SK-MEL-5 (cell line): ENCODE measurements at places on chromosomes 12 and 14.

- no peak for DNase-seq
Measured at GRCh38 chr14:96254687-96255086, 1.3 kb upstream of the BDKRB1 start.

GRCh38 chr14:63237791-63238190 is 33.5 kb downstream of the RHOJ start:
- DNase-seq, result no peak

DNA sequence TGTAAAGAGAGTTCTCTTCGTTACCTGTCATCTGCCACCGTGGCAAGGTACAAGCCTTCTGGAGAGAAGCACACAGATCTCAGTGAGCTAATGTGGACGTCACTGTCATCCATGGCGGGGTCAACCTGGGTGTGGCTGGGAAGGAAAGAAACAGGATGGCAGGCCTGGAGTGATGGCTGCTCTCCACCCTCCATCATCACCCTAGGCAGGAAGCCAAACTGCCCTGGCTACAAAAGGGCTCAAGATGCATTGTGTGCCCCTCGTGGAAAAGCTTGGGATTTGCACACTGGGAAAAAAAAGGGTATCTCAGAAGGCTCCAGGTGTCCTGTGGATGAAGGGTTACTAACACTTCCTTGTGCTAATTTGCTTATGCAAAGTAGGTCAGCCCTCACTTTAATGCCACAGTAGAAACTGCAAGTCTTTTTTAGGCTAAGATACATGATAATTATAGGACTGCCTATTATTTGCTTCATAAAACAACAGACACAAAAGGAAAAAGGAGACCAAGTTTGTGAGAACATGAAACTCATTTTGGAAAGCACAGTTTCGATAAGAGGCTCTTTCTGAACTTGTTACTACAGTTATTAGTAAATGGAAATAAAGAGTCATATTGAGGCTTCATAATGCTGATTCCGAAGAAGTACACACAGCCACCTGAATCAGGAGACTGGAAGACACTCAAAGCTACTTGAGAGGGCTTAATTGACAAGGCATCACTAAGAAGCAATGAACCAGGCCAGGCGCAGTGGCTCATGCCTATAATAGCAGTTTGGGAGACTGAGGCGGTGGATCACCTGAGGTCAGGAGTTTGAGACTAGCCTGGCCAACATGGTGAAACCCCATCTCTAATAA is 18.9 kb downstream of the RFC5 start:
- peak; percentile 61 for DNase-seq

DNA sequence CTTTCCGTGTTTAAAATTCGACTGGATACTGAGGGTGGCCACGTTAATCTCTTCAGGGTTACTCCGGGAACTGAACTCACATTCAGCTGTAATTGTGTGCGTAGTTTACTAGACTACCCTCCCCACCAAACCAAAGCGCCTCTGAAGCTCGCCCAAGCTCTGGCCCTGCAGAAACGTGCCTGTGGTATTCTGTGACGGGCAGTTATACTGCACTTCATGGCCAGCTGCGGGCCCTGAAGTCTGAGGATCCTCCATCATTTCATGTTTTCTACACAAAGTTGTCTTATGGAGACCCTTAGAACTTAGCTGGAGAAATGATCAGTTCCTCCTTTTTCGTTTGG is 688 bp downstream of the ZNF26 start:
- DNase-seq, result no peak

DNA sequence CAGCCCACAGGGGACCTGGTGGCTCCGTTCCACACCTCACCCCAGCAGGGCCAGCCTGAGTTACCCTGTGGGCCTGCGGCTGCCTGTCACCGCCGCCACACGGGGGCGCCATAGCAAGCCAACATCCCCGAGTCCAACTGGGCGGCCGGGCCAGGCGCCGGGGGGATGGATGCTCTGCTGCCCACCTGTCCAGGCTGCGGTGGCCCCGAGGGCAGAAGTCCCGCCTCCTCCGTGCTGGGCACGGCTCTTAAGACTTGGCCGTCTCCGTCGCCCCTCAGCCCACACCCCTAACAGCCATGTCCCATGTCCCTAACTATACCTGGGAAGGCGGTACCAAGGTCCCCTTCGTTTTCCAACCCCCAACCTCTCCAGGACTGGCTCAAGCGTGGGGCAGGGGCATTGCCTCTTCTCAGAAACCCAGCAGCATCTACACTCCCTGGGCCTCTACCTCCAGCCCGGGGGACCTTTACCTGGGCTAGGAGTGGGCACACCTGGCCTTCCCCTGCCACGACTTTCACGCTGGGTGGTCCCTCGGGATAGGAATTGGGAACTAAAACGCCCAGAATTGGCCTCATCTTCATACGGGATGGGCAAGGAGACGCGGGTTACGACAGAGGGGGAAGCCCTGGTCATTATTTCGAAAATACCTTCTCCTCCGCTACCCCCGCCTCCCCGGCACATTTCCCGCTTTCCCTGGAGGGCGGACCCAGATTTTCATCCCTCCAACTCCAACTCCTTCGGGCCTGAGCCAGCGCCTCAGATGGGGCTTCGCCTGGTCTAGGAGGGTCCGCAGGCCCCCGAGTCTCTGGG is 1.1 kb upstream of the CYP46A1 start:
- DNase-seq, result peak; percentile 77

DNA sequence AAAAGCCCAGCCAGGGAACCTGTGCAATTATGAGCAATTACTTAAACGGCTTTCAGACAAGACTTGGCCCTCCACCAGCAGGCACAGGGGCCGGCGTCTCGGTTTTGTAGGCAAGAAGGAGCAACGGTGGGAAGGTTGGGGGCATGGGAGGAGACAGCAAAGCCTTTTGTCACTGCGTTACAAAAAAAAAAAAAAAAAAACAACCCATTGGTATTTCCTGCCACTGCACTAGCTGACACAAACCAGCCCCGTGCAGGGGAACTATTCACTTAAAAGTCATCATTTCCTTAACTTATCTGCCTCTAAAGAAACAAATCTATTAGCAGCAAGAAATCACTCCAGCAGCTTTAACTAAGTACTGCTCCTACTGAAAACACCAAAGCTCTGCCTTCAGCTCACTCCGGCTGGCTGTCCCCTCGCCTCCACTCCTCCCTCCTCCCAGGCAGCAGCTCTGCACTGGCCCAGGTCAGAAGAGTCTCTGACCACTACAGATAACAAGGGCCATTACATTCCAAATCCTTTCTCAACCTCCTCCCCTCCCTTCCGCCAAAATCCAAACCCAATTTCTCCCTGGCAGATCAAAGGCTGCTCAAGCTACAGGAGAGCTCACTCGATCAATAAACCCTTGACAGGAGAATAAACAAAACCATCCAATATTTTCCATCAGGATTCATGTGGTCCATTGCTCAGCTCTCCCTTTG is 105.2 kb upstream of the CDKN3 start:
- DNase-seq, result no peak

GRCh38 chr12:118850244-118850825 is 131.0 kb upstream of the SRRM4 start:
- peak; percentile 73 for DNase-seq

- peak; percentile 13 for DNase-seq
Measured at GRCh38 chr12:51779876-51780275, 68.6 kb downstream of the FIGNL2 start.

DNA sequence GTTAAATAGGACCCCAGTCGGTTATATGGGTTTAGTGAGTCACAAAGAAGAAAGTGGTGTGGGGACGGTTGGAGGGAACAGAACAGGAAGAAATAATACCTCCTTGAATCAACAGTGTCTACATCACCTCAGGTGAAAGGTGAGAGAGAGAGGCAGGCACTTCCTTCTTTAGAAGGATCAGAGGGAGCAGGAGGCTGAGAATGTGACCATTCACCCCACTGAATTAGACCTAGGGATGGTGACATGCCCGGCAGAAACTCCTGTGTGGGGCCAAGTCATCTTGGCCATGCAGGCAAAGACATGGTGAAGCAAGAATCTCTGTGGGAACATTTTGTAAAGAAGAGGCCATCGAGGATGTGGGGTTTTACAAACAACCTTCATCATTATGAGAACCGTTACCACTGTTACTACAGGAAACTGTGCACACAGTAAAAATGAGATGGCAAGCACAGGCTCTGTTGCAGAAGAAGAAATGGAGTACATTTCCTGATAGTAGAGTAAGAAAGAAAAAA is 1196.9 kb downstream of the VRK1 start:
- DNase-seq, result no peak

- no peak for DNase-seq
Measured at GRCh38 chr12:53201177-53201541, 5.9 kb downstream of the ITGB7 start.

DNA sequence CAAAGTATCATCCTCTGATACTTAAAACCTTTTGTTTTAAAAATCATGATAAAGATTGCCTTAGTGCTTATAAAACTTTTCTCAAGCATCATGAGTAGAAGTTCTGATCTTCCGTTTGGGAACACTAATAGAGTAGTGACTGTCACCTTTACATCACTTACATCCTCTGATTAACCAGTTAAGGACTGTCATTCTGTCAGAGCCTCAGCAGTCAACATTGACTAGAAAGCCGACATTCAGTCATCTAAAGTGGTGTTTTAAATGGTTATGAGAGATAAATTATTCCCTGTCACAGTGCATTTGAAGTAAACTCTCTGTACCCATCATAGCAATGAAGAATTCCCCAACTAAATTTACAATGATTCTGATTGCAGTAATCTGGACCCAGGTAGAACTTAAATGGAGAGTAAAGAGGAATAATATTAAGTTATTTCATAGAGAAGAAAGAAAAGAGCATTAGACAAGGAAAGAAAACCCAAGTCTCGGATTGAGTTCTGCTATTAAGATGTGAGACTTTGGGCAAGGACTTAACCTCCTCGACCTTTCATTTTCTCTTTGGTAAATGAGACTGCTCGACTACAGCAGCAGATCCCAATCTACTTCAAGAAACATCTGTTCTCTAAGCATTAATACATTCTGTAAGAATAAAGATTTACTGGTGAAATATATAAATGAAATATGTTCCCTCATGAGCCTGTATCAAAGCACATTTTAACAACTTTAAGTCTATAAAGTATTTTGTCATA is 563.9 kb upstream of the LMO3 start:
- DNase-seq, result no peak

GRCh38 chr12:22709292-22709691 is 84.3 kb downstream of the ETNK1 start:
- DNase-seq, result peak; percentile 74

- DNase-seq, result no peak
Measured at GRCh38 chr12:73266206-73266605, 994.0 kb downstream of the TRHDE start.

GRCh38 chr14:44941591-44941990 is 20.2 kb downstream of the KLHL28 start:
- no peak for DNase-seq

DNA sequence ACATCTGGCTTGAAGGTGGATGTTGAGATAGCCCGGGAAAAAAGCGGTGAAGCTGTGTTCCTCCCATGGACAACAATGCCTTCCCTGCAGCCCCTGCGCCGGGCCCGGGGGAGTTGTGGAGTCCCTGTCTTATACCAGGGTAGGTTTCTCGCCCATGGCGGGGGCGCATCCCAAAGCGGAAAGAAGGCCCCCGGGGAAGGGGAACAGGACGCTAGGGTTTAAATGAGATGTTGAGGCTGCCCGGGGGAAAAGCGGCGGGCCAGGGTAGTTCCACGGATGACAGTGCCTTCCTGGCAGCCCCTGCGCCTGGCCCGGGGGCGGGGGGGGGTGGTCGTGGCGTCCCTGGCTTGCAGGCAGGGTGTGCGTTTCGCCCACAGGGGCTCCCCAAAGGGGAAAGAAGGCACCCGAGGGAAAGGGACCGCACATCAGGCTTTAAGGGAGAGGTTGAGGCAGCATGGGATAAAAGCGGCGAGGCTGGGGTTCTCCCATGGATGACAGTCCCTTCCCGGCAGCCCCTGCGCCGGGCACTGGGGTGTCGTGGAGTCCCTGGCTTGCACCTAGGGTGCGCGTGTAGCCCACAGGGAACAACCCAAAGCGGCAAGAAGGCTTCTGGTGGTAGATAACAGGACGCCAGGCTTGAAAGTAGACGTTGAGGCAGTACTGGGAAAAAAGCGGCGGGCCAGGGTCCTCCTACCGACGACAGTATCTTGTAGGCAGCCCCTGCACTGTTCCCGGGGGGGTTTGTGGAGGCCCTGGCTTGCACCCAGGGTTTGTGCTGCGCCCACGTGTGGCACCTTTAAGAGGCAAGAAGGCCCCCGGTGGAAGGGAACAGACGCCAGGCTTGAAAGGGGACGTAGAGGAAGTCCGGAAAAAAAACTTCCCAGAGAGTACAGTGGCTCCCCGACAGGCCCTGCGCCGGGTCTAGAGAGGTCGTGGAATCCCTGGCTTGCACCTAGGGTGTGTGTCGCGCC is 160.8 kb upstream of the ALG10B start:
- DNase-seq, result no peak

DNA sequence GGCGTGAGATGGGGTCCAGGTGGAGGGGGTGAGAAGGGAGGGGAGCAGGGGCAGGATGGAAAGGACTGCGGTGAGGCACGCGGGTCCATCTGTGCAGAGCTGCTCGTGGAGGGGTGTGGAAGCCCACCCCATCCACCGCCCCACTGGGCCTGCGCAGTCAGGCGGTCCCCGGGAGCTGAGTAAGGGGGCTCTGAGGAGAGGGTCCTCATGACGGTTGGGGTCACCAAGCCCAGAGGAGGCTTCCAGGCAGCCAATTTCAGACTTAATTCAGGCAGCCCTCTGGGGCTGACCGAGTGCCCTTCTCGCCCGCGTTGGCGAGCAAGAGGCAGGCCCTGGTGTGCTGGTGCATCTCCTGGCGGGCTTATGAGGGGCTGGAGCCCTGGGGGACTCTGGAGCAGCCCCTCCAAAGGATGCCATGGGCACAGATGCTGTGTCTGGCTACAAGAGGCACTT is 115.5 kb downstream of the KIF26A start:
- DNase-seq, result no peak

DNA sequence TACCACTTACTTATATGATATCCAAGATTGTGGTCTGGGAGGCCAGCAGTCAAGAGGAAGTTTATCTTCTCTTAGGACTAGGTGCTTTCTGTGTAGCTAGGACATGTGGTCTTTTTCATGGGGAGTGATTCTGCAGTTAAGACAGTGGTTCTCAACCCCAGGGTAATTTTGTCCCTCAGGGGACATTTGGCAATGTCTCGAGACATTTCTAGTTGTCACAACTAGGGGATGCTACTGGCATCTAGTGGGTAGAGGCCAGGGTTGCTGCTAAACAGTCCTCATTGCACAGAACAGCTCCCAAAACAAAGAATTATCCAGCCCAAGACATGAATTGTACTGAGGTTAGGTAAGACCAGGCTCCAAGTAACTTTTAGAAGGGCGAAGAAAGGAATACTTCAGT is 20.0 kb downstream of the AMDHD1 start:
- peak; percentile 41 for DNase-seq

GRCh38 chr12:120007272-120007671 is 18.2 kb downstream of the BICDL1 start:
- no peak for DNase-seq

- DNase-seq, result peak; percentile 15
Measured at GRCh38 chr14:100899884-100900771, 3.4 kb downstream of the RTL1 start.

GRCh38 chr12:121582583-121583333 is 1.9 kb upstream of the KDM2B start:
- DNase-seq, result peak; percentile 76

GRCh38 chr14:102975662-102976061 is 53.2 kb downstream of the AMN start:
- no peak for DNase-seq

DNA sequence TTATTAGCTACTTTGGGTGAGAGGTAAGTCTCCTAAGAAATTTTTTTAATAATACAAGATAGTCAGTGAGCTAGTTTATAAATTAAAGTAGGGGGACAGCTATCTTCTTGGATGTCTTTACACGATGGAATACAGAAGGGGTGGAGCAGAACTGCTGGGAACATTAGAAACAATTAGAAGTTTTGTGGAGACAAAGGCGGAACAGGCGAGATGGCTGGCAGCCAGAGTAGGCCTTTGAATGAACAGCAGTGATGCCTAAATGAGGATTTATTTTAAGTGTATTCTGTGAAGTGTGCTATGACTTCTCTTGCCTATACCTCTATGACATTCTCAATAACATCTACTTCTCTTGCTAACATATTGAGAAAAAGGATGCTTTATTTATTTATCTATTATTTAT is 1345.3 kb upstream of the SEL1L start:
- no peak for DNase-seq
